Mesenteric fat pad (tissue), 1 donor: ENCODE measurements at places on chromosomes 12 and 14. TPM values are rescaled to one million over a fixed set of nuclear protein-coding genes. Genes with fewer than 3 reads are reported as not detected.

- DNase-seq: no peak
Observed at GRCh38 chr12:68189821-68190242, 30.3 kb upstream of the IFNG start.

DNA sequence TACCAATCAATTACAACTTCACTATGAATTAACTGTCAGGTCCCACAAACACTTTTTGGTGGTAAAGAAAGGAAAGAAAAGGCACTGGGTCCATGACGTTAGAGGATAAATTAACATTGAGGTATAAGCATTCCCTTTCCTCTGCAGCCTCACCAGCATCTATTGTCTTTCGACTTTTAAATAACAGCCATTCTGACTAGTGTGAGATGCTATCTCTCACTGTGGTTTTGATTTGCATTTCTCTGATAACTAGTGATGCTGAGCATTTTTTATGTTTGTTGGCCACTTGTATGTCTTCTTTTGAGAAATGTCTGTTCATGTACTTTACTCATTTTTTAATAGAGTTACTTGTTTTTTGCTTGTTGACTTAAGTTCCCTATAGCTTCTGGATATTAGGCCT is 9.4 kb downstream of the ANKS1B start:
- DNase-seq: no peak

DNA sequence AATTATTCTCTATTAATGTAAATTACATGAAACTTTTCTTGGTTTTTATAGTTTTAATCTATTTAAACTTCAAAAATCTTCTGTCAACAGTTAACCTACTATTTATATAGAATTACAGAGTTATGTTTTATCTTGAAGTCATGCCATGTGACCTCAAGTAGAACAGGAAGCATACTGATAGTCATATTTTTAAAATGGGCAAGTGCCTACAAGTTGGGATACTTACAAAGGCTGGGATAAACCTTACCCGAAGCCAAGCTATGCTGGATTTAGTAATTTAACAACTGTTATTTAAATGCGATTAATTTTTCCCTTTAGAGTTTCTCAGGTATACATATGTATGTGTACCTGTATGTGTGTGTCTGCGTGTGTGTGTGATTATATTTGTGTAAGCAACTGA is 266.9 kb downstream of the RASSF9 start:
- DNase-seq: no peak

DNA sequence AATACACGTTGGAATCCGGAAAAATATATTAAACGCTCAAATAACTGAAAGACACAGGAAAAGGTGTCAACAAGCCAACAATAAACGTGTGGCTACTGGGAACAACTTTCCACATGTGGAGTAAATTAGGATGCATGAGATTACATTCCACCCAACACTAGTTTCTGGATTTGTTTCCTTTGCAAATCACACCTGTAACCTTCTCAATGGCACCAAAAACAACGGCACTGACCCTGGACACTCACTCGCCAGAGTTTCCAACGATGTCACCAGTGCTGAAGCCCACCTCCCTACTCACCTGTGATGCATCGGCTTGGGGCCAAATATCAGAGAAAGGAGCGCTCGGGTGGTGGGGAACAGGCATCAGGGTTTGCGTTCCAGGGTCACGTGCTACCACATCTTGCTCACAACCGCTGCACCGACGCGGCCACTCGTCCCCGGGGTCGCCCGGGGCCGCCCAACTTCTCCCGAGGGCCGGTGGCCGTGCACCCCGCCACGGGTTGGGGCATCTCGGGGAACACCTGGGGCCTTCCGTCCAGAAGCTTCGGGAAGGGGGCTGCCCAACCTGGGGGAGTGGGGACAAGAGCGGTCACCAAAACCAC is 629 bp downstream of the PRDM4 start:
- DNase-seq: no peak

DNA sequence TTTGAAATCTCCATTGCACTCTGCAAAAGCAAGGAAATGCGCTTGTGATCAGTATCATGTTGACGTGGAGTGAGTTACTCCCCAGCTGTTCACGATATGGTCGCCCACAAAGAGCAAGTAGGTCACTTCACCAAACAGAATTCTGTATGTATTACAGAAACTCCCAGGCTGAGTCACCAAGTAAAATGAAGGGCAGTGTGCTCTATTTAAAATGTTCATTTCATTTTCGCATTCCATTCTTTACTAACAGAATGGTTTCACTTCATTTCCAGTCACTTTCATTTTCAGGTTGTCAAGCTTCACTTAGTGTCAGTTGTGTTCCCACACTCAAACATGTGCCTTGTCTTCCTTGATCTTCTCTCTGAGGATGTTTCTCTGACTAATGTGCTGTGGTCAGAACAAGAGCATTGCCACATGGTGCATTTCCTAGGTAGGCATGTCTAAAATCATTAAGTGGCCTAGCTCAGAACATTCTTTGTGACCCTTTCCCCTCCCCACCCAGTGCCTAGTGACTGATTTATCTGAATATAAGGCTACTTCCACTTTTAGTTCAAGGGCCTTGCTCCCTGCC is 391.2 kb downstream of the RAD51B start:
- no peak for DNase-seq

DNA sequence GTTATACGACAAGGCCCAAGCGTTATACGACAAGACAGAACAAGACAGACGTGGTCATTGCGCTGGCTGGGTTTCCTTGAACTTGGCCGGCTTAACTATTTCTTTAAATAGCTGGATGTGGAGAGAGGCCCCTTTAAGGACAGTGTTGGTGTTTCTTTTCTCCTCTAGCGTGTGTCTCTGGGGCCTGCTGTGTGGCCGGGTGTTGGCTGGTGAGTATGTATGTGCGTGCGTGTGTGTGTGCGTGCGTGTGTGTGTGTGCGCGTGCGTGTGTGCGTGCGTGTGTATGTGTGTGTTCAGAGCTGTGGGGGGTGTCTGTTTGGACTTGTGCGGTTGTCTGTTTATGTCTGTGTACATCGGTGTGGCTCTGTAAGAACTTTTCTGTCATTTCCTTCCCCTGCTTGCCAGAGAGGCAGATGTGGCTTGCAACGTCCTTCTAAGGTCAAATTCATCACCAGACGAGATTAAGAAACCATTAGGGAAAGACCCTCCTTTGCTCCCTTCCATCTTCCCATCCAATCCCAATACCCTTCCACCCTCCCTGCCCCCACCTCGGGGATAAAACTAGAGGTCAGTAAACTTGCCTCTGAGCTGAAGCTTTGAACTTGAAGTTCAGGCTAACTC is 78.6 kb upstream of the TBX3 start:
- DNase-seq: no peak

DNA sequence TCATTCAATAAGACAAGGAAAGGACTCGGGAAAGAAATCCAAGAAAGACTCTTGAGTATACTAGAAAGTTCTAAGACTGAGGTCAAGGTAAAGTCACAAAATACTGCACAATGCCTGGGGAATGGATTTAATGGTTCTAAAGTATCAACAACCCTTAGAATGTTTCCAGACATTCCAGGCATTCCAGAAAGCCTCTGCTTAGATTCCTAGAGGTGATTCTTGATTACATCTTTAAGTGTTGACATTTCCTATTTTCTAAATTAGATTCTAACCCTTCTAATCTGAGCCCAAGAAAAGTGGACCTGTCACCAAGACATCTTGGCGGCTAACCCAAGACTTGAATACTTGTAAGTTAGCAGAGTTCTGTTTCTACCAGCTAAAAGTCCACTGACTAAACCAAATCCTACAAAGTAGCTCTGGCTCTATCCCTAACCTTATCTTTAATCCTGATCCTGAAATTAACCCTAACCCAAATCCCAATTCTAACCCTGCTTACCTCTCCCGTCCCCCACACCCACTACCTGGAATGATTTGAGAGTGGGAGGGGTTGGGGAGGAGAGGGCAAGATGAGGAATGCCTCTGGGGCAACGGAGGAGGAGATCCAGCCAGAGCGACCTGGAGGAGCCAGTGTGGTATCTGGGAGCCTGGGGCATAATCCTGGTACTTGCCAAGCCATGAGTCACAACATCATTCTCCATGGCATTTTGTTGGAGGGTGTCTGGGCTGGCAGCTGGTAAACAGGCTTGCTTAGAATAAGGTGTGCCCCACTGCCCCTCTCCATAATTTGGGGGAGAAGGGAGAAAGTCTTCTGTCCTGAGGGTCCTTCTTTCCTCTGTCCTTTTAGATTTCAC is 93.4 kb upstream of the HOXC13 start:
- no peak for DNase-seq

- DNase-seq: no peak
Observed at GRCh38 chr14:100979780-100980179, 76.3 kb upstream of the RTL1 start.

GRCh38 chr14:90560991-90561390 is 164.2 kb downstream of the CALM1 start:
- no peak for DNase-seq

Gene RBMS2
- 63.1 TPM for total RNA-seq

Gene ERBB3
- 1.9 TPM for total RNA-seq

Gene GARIN6
- not detected for total RNA-seq
